Hair follicular keratinocyte (primary cell): ENCODE measurements at places on chromosomes 6 and 20. TPM values are rescaled to one million over a fixed set of nuclear protein-coding genes. Genes with fewer than 3 reads are reported as not detected.

Gene KCNQ2
- total RNA-seq = not detected in 2 replicates

Gene HCRTR2
- total RNA-seq = not detected in 2 replicates

Gene OLIG3
- not detected in 2 replicates for total RNA-seq

Gene DDO
- 0.04 and 0.23 TPM in 2 replicates for total RNA-seq

Gene SLC35D3
- total RNA-seq = not detected in 2 replicates

Gene HLA-E
- total RNA-seq = 122 and 194 TPM in 2 replicates
